ENCODE measurements at places on chromosomes 2 and 18.

- DNase-seq: no peak
These were observed 149.5 kb upstream of the ZFP36L2 start for GRCh38 chr2:43375746-43376522.

- no peak for DNase-seq
These were observed at the start of gene FAP for GRCh38 chr2:162243294-162243693. FAP (minus strand) TSS chr2:162243445; CDS start chr2:162243327, 118 bp downstream.

DNA sequence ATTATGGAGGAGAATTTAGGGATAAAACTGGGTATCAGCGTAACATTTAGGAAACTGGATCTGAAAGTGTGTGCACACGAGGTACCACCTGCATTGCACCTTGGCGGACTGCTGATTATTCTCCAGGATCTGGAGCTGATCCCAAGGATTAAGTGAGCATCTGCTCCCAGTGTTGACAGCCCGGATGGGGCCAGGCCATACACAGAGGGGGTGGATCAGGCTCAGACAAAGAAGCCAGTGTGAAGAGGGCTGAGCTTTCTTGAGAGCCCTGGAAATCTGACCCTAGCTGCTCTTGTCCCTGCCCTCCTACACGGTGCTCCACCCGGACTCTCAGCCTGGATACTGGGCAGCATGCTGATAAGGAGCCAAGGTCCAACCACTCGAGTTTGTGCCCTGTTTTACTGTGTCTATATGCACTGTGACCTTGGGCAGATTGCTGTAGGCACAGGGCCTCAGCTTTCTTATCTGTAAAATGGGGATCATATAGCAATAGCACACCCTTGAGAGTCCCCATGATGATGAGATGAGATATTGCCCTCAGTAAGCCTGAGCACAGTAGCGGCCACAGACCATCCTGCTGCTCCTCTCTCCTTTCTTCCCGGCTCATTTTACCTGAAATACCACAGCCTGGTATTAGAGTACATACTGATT, 396.8 kb upstream of the CELF4 start:
- DNase-seq: no peak

- DNase-seq: no peak
These were observed 318.2 kb upstream of the SLC39A10 start for GRCh38 chr2:195338856-195339255.

- no peak for DNase-seq
These were observed 42.7 kb downstream of the MPHOSPH10 start for GRCh38 chr2:71173096-71173495.

DNA sequence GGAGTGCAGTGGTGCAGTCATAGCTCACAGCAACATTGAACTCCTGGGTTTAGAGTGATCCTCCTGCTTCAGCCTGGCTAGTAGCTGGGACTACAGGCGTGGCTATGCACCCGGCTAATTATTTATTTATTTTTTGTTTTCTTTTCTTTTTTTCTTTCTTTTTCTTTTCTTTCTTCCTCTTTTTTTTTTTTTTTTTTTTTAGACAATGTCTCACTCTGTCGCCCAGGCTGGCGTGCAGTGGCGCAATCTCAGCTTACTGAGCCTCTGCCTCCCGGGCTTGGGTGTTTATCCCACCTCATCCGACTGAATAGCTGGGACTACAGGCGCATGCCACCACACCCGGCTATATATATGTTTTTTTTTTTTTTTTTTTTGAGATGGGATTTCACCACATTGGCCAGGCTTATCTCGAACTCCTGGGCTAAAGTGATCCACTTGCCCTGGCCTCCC, 1.4 kb upstream of the ANXA4 start:
- DNase-seq: no peak

GRCh38 chr2:200716386-200716785, 95.3 kb upstream of the BZW1 start:
- DNase-seq: no peak

DNA sequence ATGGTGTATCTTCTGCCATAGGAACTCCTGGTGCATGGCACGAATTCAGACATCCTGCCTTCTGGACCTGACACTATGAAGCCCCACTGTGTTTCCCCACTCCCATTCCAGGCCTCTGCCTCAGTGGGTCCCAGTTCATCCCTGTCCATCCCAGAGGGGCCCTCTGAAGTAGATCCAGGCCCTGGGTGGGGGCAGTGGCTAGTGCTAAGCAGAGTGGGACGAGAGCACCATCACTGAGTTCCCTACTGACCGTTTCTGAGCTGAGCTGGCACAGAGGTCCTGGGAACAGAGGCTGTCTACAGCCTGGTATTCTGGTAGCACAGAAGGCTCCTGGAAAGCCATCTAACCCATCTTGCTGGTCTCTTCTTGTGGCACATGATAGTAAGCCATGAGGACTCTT, 54.0 kb downstream of the ATOH8 start:
- no peak for DNase-seq

- DNase-seq: no peak
These were observed 13.2 kb upstream of the TANK start for GRCh38 chr2:161146996-161147395.
